GM13976 (cell line): ENCODE measurements at places on chromosomes 3 and 15.

- DNase-seq = no peak
These were observed 81.5 kb downstream of the CHST2 start for GRCh38 chr3:143201045-143201444.

DNA sequence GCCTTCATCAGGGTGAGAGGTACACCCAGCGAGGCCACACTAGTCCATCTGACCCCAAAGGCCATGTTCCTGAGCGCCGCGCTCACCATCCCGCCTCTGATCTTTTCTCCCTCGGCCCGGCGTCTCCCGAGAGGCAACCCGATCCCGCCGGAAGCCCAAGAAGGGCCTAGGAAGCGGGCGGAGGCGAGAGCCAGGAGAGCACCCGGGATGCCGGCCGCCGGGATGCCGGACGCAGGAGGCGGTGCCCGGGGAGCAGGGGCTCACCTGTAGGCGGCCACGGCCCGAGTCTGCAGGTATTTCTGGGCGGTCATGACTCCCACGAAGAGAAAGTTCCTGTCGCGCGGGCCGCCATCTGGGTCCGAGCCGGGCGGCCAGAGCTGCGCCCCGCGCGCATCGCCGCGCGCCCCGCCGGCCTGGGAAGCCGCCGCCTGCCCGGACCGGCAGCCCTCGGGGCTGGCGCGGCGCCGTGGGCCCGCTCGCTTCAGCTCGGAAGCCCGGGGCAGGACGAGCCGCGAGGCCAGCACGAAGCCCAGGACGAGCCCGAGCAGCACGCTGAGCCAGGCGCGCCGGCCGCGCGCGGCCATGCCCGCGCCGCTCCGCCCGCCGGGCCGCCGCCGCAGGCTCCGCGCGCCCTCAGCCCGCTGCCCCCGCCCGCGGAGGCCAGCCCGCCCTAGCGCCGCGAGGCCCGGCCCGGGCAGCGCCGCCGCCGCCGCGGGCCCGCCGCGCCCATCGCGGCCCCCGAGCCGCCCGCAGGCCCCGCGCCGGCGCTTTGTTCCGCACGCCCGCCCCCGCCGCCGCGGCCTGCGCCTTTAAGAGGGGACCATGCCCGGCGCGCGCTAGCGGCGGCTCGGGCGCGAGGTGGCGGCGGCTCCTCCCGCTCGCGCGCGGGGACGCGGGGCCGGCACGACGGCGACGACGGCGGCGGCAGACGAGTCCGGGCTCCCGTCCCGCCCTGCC is 697 bp downstream of the CHSY1 start:
- DNase-seq = no peak

DNA sequence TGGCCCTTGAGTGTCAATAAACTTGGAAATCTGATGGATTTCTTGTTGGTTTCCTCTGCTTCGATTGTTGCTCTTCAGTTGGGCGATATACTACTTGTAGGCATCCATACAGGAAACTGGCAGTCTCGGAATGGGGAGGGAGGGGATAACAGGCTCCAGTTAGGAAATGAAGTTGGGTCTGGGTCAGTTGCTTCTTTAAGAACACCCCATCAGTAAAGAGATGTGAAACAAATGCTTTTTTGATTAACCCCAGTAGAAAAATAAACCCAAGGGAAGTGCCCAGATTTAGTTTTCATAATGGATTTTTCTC is 681 bp downstream of the CHMP2B start:
- DNase-seq = peak; percentile 3

GRCh38 chr15:68413363-68414205 is 18.4 kb downstream of the ITGA11 start:
- DNase-seq = no peak

- DNase-seq = no peak
These were observed 6.8 kb downstream of the ARHGAP31 start for GRCh38 chr3:119300991-119301391.

DNA sequence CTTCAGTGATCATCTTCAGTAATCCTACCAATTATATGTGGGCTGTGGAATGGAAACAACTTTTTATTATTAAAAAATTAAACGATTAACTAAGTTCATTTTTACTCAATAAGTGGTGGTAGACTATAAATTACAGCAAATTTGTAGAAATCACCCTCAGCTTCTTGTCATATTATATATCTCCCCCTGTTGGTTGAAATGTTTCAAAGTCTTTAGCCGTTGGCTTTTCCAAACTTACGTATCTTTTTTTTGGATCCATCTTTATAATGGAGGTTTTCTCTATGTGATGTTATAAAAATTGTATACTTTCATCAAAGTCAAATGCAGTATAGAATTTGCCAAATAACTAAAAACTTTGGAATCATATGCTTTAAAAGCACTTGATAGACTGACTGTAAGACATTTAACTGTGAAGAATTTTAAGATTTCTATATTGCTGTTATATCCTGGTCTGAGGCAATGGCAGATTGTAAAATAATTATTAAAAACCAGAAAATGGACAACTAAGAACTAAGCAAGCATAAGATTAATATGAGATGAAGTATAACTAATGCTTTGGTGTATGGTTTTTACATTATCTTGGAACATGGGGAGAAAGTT is 44.7 kb downstream of the ATP11B start:
- DNase-seq = no peak

DNA sequence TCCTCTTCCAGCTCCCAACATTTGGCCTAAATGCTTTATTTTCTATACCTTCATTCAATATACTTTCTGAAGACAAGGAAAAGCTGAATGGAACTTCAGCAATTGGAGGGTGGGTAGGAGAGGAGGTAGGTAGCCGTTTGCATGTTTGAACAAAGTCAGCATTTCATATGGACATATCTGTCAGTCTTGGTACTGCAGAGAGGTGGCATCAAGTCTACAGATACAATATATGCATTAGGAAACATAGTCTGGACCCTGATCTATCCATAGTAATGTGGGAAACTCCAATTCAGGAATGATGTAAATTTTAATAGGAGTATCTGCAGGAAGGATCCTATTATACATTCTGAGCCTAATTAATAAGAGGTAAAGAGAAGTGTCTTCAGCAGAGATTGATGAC is 526.4 kb downstream of the MECOM start:
- DNase-seq = no peak

- DNase-seq = no peak
These were observed 9.3 kb upstream of the GBE1 start for GRCh38 chr3:81770710-81771109.

- DNase-seq = no peak
These were observed 33.6 kb downstream of the HEG1 start for GRCh38 chr3:125022206-125022605.

GRCh38 chr15:91407269-91407889 is 307.3 kb downstream of the SV2B start:
- no peak for DNase-seq
